ENCODE measurements at places on chromosomes 3 and 15. TPM values are rescaled to one million over a fixed set of nuclear protein-coding genes. Genes with fewer than 3 reads are reported as not detected.

DNA sequence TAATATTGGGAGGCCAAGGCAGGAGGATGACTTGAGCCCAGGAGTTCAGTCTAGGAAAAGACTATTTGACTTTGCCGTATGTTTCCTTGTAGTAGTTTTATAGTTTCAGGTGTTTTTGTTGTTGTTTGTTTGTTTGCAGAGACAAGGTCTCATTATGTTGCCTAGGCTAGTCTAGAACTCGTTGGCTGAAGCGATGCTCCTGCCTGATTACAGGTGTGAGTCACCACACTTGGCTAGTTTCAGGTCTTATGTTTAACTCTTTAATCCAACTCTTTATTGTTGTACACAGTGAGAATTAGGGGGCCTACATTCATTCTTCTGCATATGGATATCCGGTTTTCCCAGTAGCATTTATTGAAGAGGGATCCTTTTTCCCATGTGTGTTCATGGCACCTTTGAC, 32.0 kb downstream of the FAIM start:
- H3K4me1 ChIP-seq, result no peaks in the 10 kb centered on the region
- H3K36me3 ChIP-seq, result peaks cover 14% of the 10 kb centered on the region
- H3K27me3 ChIP-seq, result peaks cover 3% of the 10 kb centered on the region
- DNase-seq, result no peak
- H3K27ac ChIP-seq, result no peak overlapping the region

NPAP1 gene
- total RNA-seq, result 0.07 TPM

DNA sequence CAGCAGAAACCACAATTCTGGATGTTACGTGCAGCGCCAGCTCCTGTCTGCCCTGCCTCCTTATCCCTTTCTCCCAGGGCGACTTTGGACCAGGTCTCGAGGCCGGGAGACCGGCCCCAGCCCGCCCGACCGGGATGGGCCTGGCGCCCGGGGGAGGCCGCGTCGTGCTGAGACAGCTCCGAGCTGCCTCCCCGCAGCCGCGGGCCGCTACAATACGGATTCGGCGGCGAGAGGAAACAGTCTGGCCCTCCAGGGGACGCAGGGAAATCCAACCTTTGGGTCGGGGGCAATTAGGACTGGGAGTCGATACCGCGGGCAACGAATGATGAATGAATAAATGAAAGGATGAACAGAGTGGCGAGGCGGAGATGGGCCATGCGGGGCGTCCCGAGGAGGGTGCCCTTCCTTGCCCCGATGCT, 537 bp downstream of the GRAMD2A start:
- no peak for DNase-seq
- H3K27me3 ChIP-seq, result peaks cover 12% of the 10 kb centered on the region
- H3K4me3 ChIP-seq, result peak overlapping the region; percentile 80
- H3K4me1 ChIP-seq, result peaks cover 5% of the 10 kb centered on the region
- no peak overlapping the region for H3K27ac ChIP-seq

CCR1 gene
- not detected for total RNA-seq

- no peak overlapping the region for H3K4me3 ChIP-seq
- peaks cover 35% of the 10 kb centered on the region for H3K4me1 ChIP-seq
Observed at GRCh38 chr15:65638681-65639089, 16.9 kb downstream of the SLC24A1 start.

DNA sequence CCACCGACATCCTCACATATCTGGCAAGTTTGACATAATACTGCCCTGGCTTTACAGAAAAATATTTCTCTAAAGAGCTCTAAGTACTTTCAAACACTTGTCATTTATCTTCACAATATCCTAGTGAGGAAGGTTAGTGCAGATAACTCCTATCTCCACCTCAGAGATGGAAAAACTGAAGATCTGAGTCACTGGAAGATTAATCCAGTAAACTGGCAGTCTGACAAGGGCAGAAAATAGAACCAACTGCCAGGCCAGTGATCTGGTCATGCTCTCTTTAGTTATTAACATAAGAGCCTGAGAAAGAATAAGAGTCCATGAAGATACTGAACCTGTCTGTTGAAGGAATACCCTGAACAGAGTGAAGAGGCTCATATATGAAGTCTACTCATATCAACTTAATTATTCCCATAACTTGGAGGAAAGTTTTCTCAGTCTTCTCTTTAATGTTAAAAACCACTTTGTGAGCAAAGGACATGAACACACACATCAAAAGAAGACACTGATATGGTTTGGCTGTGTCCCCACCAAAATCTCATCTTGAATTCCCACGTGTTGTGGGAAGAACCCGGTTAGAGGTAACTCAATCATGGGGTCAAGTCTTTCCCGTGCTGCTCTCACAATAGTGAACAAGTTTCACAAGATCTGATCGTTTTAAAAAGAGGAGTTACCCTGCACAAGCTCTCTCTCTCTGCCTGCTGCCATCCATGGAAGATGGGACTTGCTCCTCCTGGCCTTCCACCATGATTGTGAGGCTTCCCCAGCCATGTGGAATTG, 61.4 kb downstream of the GOLIM4 start:
- no peak overlapping the region for H3K4me3 ChIP-seq
- peaks cover 8% of the 10 kb centered on the region for H3K4me1 ChIP-seq
- no peak overlapping the region for H3K27ac ChIP-seq
- DNase-seq, result no peak

GRCh38 chr15:76309601-76310330, 1.5 kb downstream of the ETFA start:
- peak overlapping the region; percentile 78 for H3K27ac ChIP-seq
- H3K4me1 ChIP-seq, result peaks cover 20% of the 10 kb centered on the region
- no peak for DNase-seq
- no peaks in the 10 kb centered on the region for H3K27me3 ChIP-seq
- H3K36me3 ChIP-seq, result no peaks in the 10 kb centered on the region
- peak overlapping the region; percentile 89 for H3K4me3 ChIP-seq

DNA sequence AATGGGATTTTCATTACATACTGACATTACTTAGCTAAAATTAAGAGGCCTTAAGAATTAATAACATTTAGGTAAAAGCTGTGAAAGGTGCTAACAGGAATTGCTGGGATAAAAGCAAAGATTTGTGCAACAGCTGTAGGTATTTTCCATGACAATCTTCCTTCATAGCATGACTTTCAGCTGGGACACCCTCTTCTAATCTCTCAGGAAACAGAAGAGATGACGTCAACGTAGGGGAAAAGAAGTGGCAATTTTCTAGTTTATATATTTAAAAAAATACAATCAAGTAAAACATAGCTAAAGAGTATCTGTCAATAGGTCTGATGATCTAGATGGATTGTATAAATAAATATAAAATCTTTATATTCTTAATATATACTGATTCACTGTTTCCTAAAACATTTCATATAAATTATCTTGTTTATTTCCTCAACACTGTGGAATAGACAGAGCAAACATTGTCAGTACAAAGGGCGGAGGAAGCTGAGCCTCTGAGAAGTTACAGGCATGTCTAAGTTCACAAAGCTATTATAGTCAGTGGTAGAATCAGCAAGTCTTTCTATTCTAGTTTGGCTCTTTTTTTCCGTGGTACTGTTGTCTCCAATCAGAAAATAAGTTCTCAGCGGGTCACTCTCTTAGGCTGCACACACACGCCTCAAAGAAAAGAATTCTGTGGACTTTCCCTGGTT, 217.0 kb downstream of the P3H2 start:
- no peak overlapping the region for H3K4me3 ChIP-seq
- no peak for DNase-seq
- H3K27me3 ChIP-seq, result no peaks in the 10 kb centered on the region
- H3K27ac ChIP-seq, result no peak overlapping the region

DNA sequence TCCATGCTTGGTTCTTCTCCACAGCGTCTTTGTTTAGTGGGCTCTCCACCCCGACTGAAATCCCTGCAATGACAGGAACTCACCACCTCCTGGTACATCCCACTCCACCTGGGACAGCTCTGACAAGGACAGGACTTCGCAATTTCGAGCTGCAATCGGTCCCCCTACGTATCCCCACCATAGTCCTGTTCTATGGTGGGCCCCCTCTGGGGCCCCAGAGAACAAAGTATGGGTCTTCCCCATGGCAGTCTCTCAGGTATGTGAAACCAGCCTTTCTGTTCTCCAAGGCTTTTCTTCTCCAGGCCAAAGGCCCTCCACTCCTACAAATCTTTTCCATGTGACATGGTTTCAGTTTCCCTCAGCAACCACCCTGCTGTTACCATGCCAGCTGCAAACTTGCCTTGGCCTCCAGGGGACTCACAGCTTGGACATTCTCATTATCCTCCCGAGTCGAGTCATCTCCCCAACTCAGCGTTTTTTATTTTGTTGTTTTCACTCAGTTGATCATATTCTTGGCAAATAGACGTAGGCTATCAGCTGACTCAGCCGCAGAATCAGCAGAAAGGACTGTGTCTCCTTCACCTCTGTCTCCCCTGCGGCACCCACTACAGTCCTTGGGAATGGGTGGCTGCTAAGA, 233.3 kb downstream of the OPA1 start:
- H3K27me3 ChIP-seq, result peaks cover 6% of the 10 kb centered on the region
- peaks cover 9% of the 10 kb centered on the region for H3K36me3 ChIP-seq
- H3K27ac ChIP-seq, result no peak overlapping the region
- no peak overlapping the region for H3K4me3 ChIP-seq

FAM107A gene
- total RNA-seq, result not detected

MTMR10 gene
- 17.1 TPM for total RNA-seq

- no peaks in the 10 kb centered on the region for H3K36me3 ChIP-seq
- no peak for DNase-seq
- no peak overlapping the region for H3K27ac ChIP-seq
- H3K4me3 ChIP-seq, result no peak overlapping the region
- no peaks in the 10 kb centered on the region for H3K27me3 ChIP-seq
Observed at GRCh38 chr3:191066669-191067068, 132.4 kb upstream of the OSTN start.

- H3K27me3 ChIP-seq, result peaks cover 6% of the 10 kb centered on the region
- no peak overlapping the region for H3K27ac ChIP-seq
- no peaks in the 10 kb centered on the region for H3K36me3 ChIP-seq
- H3K4me3 ChIP-seq, result no peak overlapping the region
- no peak for DNase-seq
Observed at GRCh38 chr3:195005251-195005620, 265.7 kb downstream of the XXYLT1 start.

SPINT1 gene
- total RNA-seq, result 6.0 TPM

- no peak for DNase-seq
- H3K36me3 ChIP-seq, result peaks cover 4% of the 10 kb centered on the region
- no peak overlapping the region for H3K4me3 ChIP-seq
- no peaks in the 10 kb centered on the region for H3K27me3 ChIP-seq
- no peak overlapping the region for H3K27ac ChIP-seq
- H3K4me1 ChIP-seq, result no peaks in the 10 kb centered on the region
Observed at GRCh38 chr3:150495563-150496168, 50.6 kb downstream of the SERP1 start.

- no peak overlapping the region for H3K27ac ChIP-seq
- H3K36me3 ChIP-seq, result no peaks in the 10 kb centered on the region
- DNase-seq, result no peak
- H3K27me3 ChIP-seq, result peaks cover 7% of the 10 kb centered on the region
- peak overlapping the region; percentile 27 for H3K4me3 ChIP-seq
- H3K4me1 ChIP-seq, result peaks cover 14% of the 10 kb centered on the region
Observed at GRCh38 chr15:68231102-68231818, 1.7 kb upstream of the CLN6 start.

- peak; percentile 54 for DNase-seq
- H3K27ac ChIP-seq, result peak overlapping the region; percentile 12
- peak overlapping the region; percentile 90 for H3K4me3 ChIP-seq
- H3K36me3 ChIP-seq, result no peaks in the 10 kb centered on the region
- H3K27me3 ChIP-seq, result no peaks in the 10 kb centered on the region
- no peaks in the 10 kb centered on the region for H3K4me1 ChIP-seq
Observed at GRCh38 chr3:172709774-172710663, 848 bp downstream of the NCEH1 start.

DNA sequence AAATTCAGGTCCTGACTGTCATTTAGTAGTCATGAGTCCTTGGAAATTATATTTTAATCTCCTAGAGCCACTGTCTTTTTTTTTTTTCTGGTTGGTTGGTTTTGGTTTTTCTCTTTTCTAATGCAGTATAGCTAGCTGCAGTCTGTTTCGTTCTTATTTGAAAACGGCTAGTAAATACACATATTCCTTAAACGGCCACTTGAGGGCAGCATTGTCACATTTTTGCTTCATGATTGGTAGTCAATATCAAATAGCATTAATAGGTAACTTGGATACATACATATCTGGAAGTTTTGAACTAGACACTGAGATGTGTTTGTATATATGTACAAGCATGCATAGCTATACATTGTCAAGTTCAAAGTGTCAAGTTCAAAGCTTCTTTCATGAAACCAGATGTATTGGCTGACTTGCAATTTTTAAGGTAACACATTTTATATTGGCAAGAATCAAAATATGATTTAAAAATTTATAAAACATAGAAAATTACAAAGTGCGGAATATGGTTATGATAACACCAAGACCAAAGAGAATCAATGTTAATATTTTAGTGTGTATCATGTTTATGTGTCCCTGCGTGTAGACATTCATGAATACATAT, 22.5 kb downstream of the GABRA5 start:
- H3K4me3 ChIP-seq, result no peak overlapping the region
- peaks cover 9% of the 10 kb centered on the region for H3K27me3 ChIP-seq
- peaks cover 2% of the 10 kb centered on the region for H3K4me1 ChIP-seq
- H3K27ac ChIP-seq, result no peak overlapping the region
- H3K36me3 ChIP-seq, result peaks cover 11% of the 10 kb centered on the region

WNT5A gene
- 0.76 TPM for total RNA-seq

DNA sequence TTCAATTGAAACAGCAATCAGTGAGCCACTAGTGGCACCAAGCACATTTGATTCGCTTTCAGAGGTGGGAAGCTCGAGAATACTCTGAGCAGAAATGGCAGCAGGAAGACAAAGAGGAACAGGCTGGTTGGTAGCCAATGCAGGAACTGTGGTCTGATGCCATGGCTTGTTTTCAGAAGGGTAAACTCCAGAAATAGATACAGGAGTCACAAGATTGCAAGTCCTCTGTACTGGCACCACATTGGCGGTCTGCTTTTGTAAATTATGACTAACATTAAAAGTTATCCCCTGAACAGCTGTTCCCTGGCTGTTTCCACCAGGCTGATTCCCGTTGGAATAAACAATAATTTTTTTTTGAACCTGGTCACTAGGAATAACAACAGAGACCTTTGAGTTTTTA, 35.5 kb downstream of the USF3 start:
- H3K27me3 ChIP-seq, result peaks cover 3% of the 10 kb centered on the region
- no peak overlapping the region for H3K4me3 ChIP-seq
- no peak overlapping the region for H3K27ac ChIP-seq
- H3K4me1 ChIP-seq, result no peaks in the 10 kb centered on the region

DNA sequence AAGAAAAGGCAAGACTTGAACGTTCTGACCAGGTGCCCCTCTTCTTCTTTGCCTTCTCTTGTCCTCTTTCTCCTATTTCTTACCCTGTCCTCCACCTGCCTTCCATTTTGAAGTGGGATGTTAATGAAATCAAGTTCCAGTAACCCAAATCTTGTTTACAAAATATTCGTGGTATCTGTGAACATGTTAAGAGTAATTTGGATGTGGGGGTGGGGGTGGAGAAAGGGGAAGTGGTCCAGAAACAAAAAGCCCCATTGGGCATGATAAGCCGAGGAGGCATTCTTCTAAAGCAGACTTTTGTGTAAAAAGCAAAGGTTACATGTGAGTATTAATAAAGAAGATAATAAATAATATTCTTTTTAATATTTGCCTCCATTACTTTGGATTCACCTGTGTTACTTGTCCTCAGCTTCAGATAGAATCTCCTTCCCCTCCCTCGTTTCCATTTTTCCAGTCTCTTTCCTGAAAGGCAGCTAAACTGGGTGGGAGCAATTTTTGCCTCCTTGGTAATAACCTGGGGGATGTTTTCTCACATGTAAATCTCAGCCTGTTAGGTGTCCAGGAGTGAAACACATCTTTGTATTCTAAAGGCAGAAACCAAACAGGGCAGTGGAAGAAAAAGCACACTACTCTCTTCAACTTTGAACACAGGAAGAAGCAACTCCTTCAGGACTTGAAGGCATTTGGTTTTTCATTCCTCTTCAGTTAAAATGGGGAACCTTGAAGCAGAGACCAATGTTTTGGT, 3.2 kb downstream of the CHST2 start:
- no peaks in the 10 kb centered on the region for H3K36me3 ChIP-seq
- H3K27me3 ChIP-seq, result peaks cover 11% of the 10 kb centered on the region
- peak overlapping the region; percentile 86 for H3K4me3 ChIP-seq
- peaks cover 29% of the 10 kb centered on the region for H3K4me1 ChIP-seq
- no peak overlapping the region for H3K27ac ChIP-seq
